ENCODE measurements at places on chromosomes 7 and 10.

- no peak for DNase-seq
Measured at GRCh38 chr10:79492256-79492655, 20.1 kb upstream of the EIF5AL1 start.

GRCh38 chr7:14521183-14521582, 381.4 kb downstream of the DGKB start:
- no peak for DNase-seq

DNA sequence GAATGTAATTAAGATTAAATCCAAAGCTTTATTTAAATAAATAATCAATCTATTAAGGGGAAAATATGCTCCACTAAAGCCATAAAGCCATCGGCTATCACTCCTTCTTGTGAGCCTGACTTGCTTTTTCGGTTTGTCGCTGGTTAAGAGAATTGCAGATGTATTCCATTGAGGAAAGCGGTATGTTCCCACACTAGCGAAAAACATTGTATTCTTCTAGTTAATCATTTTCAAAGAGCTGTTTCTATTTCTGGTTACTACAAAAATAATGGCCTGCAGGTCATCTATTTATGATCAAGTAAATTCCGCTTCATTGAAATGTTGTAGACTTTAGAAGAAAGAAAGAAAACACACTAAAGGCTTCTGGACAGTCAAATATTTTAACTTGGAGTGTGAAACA, 173.4 kb downstream of the CACNB2 start:
- no peak for DNase-seq

DNA sequence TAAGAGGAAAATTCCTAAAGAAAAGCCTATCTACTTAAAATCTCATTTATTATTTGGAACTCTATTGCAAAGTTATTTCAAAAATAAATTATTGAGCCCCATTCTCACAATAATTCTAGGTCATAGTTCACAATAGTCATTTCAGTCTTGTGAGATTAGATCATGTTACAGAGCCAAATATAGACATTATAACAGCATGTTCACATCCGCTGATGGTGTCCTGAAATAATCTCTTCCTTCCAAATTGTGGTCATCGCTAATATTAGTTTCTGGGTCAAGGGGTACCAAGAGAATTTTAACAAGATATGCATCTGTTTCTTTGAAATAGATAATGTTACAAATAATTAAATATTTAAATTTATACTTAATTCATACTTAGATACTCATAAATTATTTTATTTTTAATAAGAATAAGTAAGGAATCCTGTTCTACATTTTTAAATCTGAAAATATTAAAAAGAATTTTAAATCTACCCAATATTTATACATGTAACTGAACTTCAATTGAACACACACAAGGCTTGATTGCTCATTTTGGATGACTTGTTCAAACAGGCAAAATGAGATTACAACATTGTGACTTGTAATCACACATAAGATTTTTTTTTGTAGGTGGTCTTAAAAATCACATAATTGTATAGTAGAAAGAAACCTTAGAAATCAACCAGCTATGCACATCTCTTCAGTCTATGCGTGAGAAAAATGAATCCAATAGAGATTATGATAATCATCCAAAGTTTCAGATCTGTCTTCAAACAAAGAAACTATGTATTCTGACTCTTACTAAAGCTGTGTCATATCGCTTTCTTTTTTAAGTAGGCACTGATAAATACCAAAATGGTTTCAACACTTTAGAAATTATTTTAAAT, 13.1 kb downstream of the GNAT3 start:
- DNase-seq, result no peak

DNA sequence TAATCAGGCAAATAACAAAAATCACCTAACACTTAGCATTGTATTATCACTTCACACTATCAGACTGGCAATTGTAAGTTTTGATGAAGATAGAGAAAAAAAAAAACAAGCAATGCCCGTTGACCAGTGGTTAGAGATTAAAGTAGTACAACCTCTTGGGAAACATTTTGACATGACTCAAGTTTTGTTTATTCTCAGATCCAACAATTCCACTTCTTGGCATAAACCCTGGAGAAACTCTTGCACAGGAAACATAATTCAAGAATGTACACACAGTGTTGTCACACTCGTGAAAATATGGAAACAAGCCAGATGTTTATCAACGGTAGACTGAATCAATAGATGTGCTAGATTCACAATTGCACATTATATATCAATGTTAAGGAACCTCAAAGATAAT, 37.2 kb downstream of the FRMD4A start:
- DNase-seq, result no peak

DNA sequence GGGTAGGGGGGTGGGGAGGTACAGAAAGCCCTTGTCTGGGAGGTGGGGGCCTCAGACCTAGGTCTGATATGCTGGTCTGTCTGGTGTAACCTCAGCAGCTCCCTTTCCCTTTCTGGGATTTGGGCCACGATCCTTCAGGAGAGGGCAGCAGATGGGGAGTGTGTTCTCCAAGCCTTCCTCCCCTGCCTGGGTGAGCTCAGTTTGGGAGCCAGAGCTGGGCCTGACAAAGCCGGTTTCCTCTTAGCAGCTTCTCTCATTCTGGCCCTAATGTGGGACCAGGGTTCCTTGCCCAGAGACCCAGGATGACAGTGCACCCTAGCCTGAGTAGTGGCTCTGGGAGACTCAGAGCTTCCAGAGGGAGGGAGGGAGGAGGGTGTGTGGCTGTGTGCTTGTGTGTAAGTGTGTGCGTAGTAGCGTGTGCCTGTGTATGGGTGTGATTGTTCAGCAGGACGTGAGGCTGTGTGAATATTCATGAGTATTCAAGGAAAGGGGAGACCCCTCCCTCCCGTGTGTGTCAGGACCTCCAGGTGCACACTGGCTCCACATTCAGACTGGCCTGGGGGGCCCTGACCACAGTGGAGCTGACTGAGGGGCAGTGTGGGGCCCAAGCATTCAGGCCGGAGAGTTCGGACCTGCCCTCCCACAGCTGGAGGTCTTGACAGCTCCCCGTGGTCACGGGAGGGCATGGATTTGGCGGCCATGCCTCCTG, 96.5 kb downstream of the ZMIZ1 start:
- no peak for DNase-seq

DNA sequence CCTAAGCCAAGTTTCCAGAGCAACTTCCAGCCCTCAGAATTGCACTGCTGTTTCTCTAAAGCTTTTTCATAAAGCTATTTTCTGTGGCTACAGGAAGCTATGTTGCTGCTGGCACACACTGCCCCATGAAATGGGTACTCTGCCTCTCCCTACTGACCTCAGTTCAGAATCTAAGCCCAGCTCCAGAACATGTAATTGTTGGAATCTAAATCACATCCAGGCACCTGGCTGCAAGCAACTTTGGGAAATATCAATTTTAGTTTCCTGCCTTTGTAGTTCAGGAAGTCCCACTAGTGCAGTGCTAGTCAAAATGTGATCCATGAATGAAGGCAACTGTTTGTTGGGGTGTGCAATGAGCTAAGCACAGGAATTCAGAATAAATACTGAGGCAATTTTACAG, 226.2 kb downstream of the THSD7A start:
- DNase-seq, result no peak

- DNase-seq, result no peak
Measured at GRCh38 chr7:24737281-24737680, 20.0 kb downstream of the GSDME start.

- DNase-seq, result no peak
Measured at GRCh38 chr7:35416568-35416967, 162.7 kb upstream of the TBX20 start.

DNA sequence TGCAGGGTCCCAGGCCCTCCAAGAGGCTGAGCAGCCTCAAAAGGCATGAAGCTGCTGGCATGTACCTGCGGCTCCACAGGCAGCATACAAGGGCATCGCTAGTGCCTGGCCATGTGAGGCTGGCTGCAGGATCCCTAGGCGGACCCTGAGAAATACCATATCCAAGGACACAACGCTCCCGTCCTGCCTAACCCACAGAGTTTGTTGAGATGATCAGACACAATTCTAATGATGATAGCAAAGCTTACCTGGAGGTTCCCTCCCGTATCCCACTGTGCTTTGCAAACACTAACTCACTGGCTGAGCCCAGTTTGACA, 17.3 kb downstream of the CLRN3 start:
- no peak for DNase-seq

GRCh38 chr7:26995666-26996065, 100.1 kb downstream of the HOXA1 start:
- no peak for DNase-seq

DNA sequence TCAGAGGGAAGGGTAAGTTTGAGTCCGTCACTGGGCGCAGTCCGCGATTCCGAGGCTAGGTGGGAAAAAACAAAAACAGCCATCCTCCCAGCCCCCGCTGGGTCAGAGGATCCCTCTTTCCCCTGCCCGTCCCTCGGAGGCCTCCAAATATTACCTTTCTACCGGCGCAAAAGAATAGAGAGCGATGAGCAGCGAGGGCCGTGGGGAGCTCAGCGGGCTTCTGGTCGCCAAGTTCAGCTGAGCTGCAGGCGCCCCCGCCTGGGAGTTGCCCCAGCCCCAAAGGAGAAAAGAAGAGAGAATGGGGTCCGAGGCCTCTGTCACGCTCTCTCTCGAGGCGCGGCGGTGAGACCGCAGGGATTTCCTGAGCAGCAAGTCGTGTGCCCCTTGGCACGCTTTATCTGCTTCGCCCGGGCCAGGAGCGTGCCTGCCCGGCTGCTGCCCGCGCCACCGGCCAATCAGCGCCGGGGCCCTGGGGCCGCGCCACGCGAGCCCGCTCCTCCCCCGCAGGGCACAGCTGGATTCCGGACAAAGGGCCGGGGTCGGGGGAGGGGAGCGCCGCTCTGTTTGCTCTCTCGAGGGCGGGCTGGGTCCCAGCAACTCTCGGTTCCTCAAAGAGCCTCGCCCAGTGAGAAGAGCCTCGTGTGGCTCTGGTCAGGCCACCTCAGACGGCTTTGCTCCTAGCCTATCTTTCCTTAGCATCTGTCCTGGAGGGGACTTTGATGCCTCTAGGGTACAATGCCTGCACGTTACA, at the start of gene NEUROG3:
Gene NEUROG3, minus strand, starts transcription at position 367 of the 751 bp plus-strand sequence. CDS start 379 bp downstream, outside the sequence.
- DNase-seq, result no peak

DNA sequence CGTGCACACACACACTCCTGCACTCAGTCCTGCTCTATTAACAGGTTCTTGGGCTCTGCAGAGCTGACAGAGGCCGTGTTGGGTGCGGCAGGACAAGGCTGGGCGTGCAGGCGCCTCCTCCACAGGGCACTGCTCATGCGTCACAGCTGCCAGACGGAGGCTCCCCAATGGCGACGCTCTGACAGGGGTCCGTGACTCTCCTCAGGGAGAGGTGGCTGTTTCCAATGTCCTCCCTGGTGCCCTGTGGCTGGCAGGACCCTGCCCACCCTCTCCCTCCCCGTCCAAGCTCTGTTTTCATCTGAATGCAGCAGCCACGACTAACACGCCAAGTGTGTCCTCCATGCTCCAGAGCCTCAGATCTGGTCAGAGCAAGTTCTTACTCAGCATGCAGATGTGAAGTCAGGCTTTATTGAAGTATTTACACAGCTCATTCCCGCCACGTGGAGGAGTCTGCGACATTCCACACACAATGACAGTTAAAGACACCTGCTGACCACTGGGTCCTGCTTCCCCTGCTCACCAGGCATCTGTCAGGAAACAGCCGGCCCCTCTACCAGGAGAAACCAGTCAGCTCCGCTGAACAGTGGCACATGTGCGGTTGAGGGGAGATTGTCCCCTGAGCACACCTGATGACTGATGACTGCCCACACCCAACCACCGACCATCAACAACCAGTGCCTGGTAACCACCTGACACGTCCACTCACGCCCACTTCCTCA, 116.7 kb downstream of the VIPR2 start:
- DNase-seq, result no peak

GRCh38 chr7:106840342-106840741, 24.7 kb upstream of the PIK3CG start:
- no peak for DNase-seq

DNA sequence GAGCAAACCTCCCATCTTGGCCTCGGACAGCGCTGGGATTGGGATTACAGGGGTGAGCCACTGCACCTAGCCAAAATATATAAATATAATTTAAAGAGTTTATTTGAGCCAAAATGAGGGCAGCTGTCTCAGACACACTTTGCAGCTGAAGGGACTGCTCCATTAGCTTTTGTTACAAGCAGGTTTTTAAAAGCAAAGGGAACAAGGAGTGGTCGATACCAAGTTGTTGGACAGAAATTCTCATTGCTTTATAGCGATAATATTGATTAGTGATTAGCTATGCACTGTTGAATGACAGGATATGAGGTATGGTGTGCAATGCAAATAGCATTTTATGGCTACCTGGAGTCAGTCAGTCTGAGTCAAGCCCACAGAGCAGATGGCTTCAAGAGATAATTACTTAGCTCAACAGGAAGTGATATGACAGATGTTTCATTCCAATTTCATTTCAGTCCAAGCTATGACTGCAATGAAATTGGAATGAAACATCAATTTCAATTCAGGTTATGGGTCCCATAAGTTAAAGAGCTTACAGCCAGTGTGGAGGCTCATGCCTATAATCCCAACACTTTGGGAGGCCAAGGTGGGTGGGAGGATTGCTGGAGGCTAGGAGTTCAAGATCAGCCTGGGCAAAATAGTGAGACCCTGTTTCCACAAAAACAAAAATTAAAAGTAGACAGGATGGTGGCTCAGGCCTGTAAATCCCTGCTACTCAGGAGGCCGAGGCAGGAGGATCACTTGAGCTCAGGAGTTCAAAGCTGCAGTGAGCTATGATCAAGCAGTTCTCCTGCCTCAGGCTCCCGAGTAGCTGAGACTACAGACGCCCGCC, 23.1 kb downstream of the TYW1 start:
- DNase-seq, result peak; percentile 35

DNA sequence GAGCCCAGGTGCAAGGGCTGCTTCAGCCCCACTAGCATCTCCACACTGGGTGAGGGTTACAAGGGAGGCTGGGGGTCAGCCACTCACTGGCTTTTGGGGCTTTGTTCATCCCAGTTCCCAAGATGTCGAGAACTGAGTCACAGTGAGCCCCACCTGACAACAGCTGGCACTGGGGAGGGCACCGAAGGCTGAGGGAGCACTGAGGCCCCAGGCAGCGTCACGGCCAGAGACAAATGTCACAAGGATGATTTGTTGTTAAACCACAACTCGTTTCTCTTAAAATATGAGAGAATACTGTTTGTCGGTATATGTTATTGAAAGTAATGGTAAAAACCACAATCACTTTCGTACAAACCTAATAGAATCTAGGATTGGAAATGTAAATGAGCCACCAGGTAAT, 219.9 kb downstream of the CELF2 start:
- peak; percentile 44 for DNase-seq

DNA sequence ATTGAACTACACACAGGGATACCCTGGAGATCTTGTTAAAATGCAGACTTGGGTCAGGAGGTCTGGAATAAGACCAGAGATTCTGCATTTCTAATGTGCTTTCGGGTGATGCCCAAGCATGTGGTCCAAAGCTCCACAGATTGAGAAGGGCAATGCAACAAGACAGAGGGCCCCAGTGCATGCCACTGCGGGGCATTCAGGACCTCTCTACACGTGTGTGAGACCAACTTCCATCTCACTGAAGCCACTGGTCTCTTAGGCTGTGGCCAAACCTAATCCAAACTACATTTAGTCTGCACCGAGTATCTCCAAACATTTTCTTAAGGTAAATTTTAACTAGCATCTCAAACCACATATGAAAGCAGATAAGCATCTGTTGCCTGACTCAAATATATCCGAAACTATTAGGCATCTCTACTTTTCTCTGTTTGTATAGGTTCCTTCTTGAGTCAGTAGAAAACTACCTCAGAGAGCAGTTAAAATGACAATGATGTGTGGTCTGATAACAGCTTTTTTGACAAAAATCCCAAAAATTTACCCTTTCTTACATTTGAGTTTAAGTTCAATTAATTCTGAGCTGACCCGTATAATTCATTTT, 107.5 kb downstream of the ELMO1 start:
- peak; percentile 79 for DNase-seq

- no peak for DNase-seq
Measured at GRCh38 chr10:1578392-1579140, 158.8 kb downstream of the ADARB2 start.
